Bronchial smooth muscle cell (primary cell): ENCODE measurements at places on chromosomes 1 and 21. TPM values are rescaled to one million over a fixed set of nuclear protein-coding genes. Genes with fewer than 3 reads are reported as not detected.

REN gene
- not detected in 2 replicates for total RNA-seq

LYPD8 gene
- not detected in 2 replicates for total RNA-seq

DENND2D gene
- total RNA-seq = 5.7 and 8.9 TPM in 2 replicates

GBP7 gene
- total RNA-seq = not detected in 2 replicates

HS2ST1 gene
- total RNA-seq = 18.8 and 41.5 TPM in 2 replicates

HIPK1 gene
- 12.2 and 14.0 TPM in 2 replicates for total RNA-seq

PGLYRP3 gene
- total RNA-seq = not detected in 2 replicates
